ENCODE measurements at places on chromosomes 4 and X. TPM values are rescaled to one million over a fixed set of nuclear protein-coding genes. Genes with fewer than 3 reads are reported as not detected.

The SRP72 gene
- total RNA-seq = 166 TPM

The FDCSP gene
- not detected for total RNA-seq

The WDR17 gene
- 3.8 TPM for total RNA-seq

The UCP1 gene
- not detected for total RNA-seq

The ZFYVE28 gene
- not detected for total RNA-seq

GRCh38 chrX:118720058-118720707 is 7.2 kb upstream of the IL13RA1 start:
- no peak for DNase-seq

- no peak for DNase-seq
Measured at GRCh38 chrX:39650768-39651347, 446.9 kb downstream of the BCOR start.

DNA sequence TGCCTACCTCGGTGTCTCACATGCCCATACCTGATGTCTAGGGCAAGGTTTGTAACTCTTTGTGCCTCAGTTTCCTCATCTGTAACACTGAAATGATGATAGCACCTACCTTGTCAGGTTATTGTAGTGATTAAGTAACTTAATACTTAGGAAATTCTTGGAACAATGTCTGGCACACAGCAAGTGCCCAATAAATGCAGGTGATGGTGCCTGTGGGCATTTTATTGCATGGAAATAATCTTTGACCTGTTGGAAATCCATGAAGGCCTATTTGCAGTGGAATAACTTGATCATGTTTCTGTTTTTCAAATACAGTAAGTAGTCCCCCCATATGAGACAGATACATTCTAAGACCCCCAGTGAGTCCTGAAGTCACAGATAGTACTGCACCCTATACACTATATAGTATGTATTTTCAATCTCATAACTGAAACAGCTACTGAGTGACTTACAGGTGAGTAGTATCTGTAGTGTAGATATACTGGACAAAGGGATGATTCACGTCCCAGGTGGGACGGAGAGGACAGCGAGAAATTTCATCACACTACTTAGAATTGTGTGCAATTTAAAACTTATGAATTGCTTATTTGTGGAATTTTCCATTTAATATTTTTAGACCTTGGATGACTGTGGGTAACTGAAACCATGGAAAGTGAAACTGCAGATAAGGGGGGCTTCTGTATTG is 42.1 kb downstream of the AFF1 start:
- no peak for DNase-seq

DNA sequence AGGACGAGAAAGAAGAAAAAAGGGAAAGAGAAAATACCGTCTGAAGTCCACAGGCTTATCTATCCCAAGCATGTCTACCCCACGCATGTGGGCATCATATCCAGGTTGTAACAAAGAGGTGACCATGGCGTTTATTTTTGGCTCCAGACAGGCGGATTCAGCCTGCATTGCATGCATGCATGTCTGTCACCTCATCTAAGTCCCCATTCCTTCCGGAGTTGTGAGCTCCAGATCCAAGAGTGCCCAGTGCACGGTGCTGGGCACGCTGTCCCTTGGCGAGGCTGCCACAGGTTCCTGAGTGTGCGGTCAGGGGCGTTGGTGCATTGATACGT is 905 bp upstream of the GALNTL6 start:
- DNase-seq = no peak

DNA sequence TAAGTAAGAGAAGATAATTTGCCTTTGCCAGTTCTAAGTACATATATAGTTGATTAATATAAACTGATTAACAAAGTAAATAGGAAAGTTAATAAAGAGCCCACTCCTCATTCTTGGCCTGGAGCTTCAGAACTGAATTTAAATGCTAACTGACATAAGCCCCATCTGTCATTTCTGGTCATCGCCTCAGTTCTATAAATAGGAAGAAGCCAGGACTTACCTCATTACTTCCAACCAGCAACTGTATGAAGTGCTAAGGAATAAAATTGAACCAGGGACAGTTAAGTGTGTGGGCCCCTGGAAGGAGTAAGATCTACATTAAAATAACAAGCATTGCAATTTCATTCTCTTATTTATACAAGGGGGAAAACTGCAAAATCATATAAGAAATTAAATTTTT is 52.0 kb upstream of the PDLIM5 start:
- DNase-seq = no peak

DNA sequence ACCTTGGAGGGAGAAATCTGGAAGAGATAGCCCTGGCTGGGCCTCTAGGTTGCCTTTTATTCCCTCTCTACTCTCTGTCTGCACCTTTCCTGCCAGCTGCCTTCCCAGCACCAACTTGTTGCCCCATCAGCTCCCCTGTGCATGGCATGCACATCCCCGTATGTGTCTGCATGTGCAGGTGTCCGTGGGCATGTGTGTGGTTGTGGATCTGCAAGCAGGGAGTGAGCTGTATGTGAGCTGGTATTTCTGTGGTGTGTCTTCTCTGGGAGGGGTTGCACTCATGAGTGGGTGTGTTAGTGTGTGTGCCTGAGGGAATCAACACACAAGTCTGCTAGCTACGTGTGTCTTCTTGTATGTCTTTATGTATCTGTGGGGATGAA is 9.9 kb downstream of the L1CAM start:
- no peak for DNase-seq

DNA sequence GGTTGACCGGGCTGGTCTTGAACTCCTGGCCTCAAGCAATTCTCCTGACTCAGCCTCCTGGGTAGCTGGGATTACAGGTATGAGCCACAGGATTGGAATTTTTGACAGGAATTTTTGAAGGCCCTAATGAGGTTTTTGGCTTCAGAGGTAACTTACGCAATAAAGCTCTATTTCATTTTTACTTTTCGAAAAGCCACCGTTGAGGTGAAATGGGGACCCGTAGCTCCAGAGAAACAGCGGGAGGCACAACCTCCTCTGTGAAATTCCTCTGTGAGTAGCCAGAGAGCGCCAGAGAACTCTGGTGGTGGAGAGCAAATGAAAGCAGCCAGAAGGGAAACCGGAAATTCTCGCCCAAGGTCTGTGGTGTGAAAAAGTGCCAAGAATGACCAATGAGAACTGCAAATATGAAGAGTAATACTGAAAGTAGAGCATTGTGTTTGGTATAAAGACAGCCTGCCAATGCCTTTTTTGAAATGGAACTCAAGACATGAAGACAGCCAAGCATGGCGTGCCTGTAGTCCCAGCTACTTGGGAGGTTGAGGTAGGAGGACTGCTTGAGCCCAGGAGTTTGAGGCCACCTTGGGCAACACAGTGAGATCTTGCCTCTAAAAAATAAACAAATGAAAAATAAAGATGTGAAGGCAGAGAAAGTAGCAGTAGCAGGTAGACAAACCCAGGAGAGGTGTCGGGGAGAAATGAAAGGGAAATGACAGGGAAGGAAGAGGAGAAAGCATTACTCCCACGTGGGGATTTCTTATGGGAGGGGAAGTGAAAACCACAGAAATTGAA is 33.0 kb upstream of the TMEM131L start:
- DNase-seq = peak; percentile 94

DNA sequence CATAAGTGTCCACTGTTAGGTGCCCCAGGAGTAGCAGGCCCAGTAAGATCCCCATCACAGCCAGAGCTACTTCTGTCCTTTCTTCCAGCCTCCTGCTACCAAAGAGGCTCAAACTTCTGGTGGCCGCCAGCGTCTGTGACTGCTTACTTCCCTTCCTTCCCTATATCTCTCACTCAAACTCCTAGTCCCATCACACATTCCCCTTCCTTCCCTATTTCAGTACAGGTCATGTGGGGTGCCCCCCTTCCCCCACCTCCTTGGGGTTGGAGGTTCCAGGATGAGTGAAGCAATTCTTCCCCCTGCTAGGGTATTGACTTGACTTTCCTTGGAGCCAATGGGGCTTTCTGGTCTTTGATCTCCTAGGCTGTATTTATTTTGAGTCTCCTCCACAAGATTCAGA is at the start of gene VSIG4:
TSS of gene VSIG4 (minus strand) at position 137 of the 400 bp plus-strand sequence. CDS start at position 55, 82 bp downstream.
- no peak for DNase-seq

GRCh38 chr4:11914406-11914805 is 485.7 kb upstream of the HS3ST1 start:
- DNase-seq = no peak

DNA sequence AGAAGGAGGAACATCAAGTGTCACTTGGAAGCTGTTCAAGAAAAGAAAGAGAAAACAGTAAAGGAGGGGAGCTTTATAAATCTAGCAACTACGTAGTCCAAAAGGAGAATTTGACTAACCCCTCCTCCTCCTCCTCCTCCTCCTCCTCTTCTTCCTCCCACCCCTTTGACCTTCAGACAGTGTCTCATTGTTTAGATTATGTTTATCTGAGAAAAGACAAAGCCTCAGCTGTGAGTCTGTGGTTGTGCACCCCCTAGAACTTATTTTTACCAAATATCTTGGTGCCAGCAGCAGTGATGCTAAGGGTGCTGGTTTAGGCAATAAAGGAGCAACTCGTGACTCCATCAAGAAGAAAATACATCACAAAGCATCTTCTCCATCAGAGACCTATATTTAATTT is 68.9 kb upstream of the BMP2K start:
- no peak for DNase-seq

DNA sequence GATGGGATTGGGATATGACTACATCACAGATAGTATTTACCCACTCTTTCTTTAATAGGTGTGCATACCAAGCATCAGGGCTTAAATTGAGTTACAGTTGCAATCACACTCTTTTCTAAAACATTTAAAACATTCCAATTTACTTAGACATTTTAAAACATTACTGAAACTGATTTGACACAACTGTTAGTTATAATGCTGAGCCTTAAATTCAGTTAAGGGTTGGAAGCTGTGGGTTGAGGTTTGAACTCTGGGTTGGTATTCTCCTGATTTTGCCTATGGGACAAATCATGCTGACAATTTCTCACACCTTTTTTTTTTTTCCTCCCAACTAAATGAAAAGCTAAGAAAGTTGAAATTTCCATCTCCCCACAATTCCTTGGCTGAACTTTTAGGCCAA is 16.3 kb downstream of the SLIT2 start:
- DNase-seq = no peak

GRCh38 chrX:11786862-11787261 is 28.8 kb downstream of the MSL3 start:
- DNase-seq = no peak

DNA sequence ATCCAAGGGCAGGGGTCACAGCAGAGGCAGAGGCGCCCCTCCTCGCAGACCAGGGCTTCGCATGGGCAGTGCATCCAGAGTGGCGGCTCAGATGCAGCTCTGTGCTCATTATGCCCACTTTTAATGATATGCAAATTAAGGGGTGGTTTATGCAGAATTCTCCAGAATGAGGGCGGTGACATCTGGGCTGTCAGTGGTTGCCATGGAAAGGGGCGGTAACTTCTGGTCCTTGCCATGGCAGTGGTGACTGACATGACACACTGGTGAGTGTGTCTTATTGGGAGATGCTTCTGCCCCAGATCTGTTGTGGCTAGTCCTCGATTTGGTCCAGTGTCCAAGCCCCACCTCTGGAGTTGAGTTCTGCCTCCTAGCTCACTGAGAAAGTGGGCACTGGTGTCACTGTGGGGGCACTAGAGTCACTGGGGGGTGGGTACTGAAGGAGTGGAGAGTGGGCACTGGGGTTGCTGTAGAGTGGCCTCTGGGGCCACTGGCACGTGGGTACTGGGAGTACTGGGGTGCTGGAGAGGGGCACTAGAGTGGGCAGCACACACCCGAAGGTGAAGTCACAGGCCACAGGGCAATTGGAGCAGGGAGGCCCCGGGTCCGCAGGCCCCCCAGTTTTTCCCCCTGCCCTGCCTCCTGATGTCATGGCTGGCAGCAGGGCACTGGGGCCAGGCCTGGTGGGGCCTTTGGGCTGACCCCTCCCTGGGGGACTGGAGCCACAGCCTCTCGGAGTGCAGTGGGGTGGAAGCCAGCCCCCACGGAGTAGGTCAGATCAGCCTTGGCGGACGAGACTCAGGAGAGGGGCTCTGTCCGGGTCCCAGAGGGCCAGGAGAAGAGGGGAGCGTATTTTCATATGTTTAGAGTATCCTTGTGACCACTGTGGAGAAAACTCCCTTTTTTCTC is 98.6 kb upstream of the NKX1-1 start:
- DNase-seq = no peak

DNA sequence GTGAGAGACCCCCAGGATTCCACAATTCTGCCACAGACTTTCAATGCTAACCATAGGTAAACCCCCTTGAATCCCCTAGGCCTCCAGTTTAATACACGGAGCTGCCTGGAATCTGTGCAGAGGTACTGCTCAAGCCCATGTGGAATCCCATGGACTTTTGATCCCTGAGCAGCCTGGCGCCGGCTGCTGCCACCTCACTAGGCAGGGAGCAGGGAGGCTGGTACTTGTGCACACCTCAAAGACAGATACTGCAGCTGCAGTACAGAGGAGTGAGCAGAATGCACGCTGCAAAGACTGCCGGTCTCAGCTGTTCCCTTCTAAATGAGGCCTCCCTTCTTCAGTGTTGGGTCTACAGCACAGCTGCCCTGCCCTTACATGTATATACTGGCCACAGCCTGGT is 79.4 kb downstream of the RPS6KA6 start:
- no peak for DNase-seq

DNA sequence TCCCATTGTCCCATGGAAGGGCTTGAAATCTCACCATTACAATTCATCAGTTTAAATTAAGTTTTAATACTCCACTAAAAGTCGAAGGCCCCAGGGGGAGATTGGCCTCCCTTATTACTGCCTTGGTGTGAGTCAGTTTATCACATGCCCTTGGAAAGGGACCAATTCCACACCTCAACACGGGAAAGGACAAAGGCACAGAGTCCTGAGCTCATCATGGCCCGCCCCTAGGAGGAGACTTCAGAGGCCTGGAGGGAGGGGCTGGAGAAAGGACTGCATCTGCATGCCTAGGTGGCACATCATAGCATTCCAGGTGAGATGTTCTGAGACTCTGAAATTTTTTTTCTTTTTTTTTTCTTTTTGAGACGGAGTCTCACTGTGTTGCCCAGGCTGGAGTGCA is 2.8 kb upstream of the SEL1L3 start:
- DNase-seq = peak; percentile 63

DNA sequence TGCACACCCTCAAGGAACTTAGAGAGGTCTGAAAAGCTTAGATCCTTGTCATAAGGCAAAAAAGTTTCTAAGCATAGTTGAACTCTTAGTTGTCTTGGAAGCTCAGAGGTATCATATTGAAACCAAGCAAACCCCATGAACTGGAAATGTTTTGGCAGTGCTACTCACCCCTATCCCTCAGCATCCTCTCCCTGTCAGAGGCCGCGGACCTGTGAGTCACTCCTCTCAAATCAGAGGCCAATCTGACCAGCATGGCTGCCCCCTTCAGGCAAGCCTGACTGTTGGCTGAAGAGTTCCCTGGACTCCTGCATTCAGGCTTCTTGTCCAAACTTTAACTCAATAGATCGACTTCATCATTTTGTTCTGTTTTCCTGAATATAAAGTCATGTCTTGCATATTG is 69.4 kb downstream of the KCNIP4 start:
- DNase-seq = no peak

DNA sequence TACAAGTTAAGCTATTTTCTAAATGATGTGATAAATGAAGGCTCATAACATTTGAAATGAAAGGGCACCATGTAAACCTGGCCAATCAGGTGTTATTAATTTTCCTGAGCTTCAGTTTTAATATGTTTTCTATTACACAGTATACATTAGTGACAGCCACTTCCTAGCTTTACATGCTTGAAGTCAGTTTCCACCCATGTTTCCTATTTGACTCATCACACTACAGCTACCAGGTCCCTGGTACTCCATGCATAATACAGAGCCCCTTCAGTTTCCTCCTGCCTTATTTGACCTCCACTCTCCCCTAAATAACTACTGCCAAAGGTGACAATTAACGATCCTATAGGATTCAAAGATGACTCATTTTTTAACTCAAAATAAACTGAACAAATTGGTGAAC is 18.3 kb downstream of the ZNF518B start:
- DNase-seq = no peak

All from OCI-LY7 (cell line).